ENCODE measurements at places on chromosomes 7 and 10.

DNA sequence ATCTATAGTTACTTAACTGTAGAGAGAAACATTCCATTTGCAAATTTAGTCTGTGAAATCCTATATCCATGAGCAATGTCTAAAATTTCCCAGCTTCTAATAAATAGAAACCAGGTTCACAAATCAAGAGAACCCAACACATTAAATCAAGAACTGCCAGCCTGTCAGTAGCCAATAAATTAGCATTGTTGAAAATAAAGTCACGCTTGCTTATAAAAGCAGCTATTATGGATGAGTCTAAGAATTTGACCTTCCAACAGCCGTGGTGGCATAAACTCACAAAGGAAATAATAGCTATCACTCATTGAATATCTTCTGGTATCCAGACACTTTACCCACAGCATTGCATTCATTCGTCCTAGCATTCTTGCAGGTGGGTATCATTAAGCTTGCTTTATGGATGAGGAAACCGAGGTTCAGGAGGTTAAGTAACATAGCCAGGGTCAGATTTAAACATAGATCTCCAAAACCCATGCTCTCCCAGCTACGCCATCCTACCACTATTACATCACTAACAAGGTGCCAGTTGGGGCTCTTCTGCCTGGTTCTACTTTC, 260.1 kb upstream of the YAE1 start:
- DNase-seq = no peak

DNA sequence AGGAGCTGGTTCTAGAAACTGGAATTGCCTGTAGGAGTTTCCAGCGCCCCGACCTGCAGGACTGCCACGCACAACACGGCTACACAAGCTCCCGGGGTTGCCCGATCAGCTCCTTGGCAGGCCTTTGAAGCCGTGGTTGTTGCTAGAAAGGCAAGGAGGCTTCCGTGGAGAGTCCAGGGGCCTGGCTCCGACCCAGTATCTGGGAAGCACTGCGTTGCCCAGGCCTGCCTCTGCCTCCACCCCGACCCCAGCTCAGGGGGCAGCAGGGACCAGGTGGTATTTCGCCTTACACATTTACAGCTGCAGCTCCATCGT, 54.4 kb downstream of the PROSER2 start:
- no peak for DNase-seq

GRCh38 chr7:33982425-33982786, 77.1 kb downstream of the BMPER start:
- DNase-seq = no peak

DNA sequence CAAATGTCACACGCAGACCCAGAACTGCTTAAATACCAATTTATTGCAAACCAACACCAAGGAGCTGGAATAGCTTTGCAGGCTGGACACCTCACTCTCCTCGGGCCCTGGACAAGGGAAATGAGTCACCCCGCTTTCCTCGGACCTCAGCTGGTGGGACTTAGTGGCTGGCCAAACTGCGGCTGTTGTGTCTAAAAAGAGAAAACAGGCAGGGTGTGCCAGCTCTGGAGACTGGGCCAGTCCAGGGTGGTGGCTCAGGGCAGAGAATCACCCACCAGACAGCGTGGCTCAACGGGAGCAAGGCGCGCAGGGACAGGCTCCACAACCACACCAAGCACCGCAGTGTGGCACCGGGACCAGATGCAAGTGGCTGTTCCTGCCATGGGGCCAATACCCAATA, 58.2 kb upstream of the CAMK2B start:
- DNase-seq = no peak

DNA sequence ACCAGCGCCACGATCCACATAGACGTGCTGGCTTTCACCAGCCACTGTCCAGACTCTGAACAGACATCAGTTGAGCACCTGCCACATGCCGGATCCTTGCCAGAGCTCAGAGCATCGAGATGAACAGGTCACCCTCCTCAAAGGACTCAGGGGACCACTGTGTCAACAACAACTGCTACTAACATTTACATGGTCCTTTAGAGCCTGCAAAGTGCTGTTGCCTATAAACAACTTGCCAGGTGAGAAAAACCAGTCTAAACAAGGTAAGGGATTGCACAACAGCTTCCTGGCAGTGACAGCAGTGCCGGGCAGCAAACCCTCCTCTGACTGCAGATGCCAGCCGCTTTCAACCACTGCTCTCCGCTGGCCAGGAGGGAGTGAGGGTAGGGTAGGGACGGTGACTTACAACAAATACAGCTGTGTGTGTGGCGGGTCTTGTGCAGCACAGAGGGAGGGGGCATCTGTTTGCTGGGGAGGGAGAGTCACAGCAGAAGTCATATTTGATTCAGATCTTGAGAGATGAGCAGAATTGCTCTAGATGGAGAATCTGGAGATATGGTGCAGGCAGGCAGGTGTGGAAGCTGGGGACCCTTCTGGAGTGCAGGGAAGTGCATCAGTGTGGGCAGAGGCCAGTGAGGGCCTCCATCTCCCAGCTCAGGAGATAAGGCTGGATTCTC, 32.8 kb upstream of the RHEB start:
- DNase-seq = no peak

GRCh38 chr10:44280226-44281014, 104.5 kb downstream of the CXCL12 start:
- DNase-seq = no peak

- no peak for DNase-seq
Observed at GRCh38 chr7:27695096-27695495, 32.4 kb upstream of the HIBADH start.
